ENCODE measurements at places on chromosomes 2 and 18. TPM values are rescaled to one million over a fixed set of nuclear protein-coding genes. Genes with fewer than 3 reads are reported as not detected.
A peak's percentile ranks its signal among the peaks of the same experiment; 100 is the strongest.

DNA sequence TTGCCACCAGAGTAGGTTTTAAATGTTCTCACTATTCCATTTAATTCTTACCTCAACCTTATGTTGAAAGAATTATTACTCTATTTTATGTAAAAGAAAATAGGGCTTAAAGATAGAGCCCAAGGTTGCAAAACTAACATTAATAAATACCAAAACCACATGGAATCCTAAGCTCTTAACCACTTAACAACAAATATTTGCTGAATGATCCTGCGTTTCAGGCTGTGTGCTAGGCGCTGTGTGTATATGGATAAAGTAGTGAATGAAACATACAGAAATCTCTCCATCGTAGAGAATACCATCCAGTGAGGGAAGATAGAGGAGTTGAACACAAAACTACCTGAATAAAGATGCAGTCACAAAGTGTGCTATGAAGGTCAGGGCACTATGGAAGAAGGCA lies 485.1 kb downstream of the THSD7B start:
- DNase-seq, result no peak
- no peaks in the 10 kb centered on the region for H3K36me3 ChIP-seq
- H3K4me3 ChIP-seq, result no peak overlapping the region
- H3K27ac ChIP-seq, result no peak overlapping the region
- no peaks in the 10 kb centered on the region for H3K4me1 ChIP-seq

DNA sequence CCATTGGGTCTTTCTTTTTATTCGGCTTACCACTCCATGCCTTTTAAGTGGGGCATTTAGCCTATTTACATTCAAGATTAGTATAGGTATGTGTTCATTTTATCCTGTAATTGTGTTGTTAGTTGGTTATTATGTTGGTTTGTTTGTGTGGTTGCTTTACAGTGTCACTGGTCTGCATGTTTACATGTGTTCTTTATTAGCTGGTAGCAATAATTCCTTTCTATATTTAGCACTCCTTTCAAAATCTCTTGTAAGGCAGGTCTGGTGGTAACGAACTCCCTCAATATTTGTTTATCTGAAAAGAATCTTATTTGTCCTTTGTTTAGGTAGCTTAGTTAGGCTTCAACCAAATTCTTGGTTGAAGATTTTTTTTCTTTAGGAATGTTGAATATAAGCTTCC lies 68.7 kb upstream of the XDH start:
- no peaks in the 10 kb centered on the region for H3K36me3 ChIP-seq
- H3K27ac ChIP-seq, result no peak overlapping the region
- H3K4me3 ChIP-seq, result no peak overlapping the region
- no peak for DNase-seq
- peaks cover 12% of the 10 kb centered on the region for H3K27me3 ChIP-seq

DNA sequence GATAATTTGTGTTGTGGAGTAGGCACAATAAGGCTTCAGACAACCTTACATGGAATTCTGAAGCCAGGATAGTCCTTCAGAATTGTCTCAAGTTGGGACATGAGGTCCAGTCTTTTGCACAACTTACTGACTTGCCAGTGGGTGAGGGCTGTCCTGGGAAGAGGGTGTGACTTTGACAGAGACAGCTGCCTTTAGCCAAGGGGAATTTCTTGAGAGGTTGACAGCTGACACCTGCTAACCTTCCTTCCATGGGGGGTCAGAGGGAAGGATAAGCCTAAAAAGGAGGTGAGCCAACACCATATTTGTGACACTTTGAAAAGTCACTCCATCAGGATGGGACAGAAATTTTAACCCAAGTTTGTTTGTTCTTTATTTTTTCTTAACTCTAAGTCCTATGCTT lies 907.8 kb upstream of the CRIM1 start:
- no peak for DNase-seq
- H3K27me3 ChIP-seq, result no peaks in the 10 kb centered on the region
- no peak overlapping the region for H3K27ac ChIP-seq
- H3K4me1 ChIP-seq, result no peaks in the 10 kb centered on the region
- no peaks in the 10 kb centered on the region for H3K36me3 ChIP-seq
- no peak overlapping the region for H3K4me3 ChIP-seq

DNA sequence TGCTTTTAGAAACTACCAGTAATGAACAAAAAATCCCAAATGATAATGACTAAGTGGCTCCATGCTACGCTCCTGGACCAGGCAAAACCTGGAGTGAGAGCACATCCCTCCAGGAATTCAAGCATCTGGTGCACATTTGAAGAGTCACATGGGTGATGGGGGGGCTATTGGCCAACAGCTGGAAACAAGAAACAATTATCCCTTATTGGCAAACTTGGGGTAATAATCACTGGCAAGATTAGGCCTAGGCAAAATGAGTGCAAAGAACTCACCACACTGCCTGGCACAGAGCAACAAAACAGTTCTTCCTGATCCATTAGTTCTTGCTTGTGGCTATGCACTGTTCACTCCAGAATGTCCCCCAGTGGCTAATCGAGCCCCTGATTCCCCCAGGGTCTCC lies 66.1 kb downstream of the GYPC start:
- H3K27ac ChIP-seq, result no peak overlapping the region
- H3K36me3 ChIP-seq, result peaks cover 4% of the 10 kb centered on the region
- no peaks in the 10 kb centered on the region for H3K4me1 ChIP-seq
- no peak overlapping the region for H3K4me3 ChIP-seq

- no peak overlapping the region for H3K4me3 ChIP-seq
- DNase-seq, result no peak
- H3K4me1 ChIP-seq, result no peaks in the 10 kb centered on the region
- H3K27me3 ChIP-seq, result peaks cover 5% of the 10 kb centered on the region
- H3K36me3 ChIP-seq, result no peaks in the 10 kb centered on the region
These were observed 23.5 kb upstream of the TMEM178A start for GRCh38 chr2:39642051-39642718.

DNA sequence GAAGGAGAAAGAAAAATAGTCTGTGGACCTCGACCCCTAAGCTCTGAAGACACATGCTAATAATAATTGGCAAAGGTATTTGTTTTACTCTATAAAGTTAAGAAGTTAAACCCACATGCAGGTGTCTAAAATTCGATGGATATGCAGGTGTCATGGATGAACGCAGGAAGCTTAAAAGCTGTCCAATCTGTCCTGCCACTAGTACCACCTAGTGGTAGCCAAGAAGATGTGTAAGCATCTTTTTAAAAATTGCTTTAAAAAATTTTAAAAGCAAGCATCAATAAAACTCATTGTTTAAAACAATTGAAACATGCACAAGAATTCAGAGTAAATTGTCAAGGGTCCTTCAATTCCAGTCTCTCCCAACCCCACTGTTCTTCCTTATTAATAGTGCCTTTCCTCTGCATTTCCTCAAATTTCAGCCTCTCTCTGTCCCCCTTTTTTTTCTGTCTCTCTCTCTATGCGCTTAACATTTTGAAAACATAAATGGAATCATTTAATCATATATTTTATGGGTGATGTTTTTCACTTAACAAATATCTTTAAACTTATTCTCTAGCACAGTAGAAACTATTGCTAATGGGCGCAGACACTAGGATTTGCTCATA lies 30.6 kb upstream of the PPP3R1 start:
- no peak overlapping the region for H3K27ac ChIP-seq
- DNase-seq, result peak; percentile 30
- H3K4me1 ChIP-seq, result no peaks in the 10 kb centered on the region
- no peaks in the 10 kb centered on the region for H3K36me3 ChIP-seq

GRCh38 chr2:193695367-193695766 lies 1500.6 kb upstream of the TMEFF2 start:
- no peak overlapping the region for H3K27ac ChIP-seq
- H3K4me3 ChIP-seq, result no peak overlapping the region
- no peaks in the 10 kb centered on the region for H3K4me1 ChIP-seq

- H3K27me3 ChIP-seq, result peaks cover 9% of the 10 kb centered on the region
- DNase-seq, result no peak
- H3K4me1 ChIP-seq, result no peaks in the 10 kb centered on the region
These were observed 78.2 kb downstream of the ZEB2 start for GRCh38 chr2:144441711-144442141.

DNA sequence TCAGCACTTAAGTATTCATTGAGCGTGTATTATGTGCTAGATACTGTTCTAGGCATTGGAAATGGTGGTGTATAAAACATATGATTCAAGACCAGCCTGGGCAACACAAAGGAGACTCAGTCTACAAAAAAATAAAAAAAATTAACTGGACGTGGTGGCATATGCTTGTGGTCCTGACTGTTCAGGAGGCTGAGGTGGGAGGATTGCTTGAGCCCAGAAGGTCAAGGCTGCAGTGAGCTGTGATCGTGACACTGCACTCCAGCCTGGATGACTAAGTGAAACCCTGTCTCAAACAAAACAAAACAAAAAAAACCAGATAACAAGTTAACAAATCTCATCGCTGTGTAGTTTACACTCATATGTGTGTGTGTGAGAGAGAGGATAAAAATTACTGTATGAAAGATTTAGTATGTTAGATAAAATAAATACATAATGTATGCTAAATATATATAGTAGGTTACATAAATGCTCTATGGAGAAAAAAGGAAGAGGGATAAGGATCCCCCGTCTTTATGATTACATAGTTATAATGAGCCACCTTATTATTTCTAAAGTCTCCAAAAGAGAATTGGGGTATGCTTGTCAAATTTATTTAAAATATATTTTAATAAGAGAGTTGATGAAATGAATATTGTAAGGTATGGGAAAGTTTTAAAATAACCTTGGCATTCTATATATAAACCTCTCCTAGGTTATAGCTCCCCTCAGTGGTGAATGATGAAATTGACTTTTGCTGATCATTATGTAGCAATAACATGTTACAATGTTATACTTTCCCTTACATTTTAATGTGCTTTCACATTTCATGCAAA lies 69.2 kb downstream of the EHBP1 start:
- no peaks in the 10 kb centered on the region for H3K36me3 ChIP-seq
- H3K27ac ChIP-seq, result no peak overlapping the region
- peak; percentile 41 for DNase-seq
- no peak overlapping the region for H3K4me3 ChIP-seq

GRCh38 chr2:239052798-239053665 lies 205.1 kb downstream of the TWIST2 start:
- peaks cover 23% of the 10 kb centered on the region for H3K36me3 ChIP-seq
- no peak for DNase-seq
- no peaks in the 10 kb centered on the region for H3K4me1 ChIP-seq

DNA sequence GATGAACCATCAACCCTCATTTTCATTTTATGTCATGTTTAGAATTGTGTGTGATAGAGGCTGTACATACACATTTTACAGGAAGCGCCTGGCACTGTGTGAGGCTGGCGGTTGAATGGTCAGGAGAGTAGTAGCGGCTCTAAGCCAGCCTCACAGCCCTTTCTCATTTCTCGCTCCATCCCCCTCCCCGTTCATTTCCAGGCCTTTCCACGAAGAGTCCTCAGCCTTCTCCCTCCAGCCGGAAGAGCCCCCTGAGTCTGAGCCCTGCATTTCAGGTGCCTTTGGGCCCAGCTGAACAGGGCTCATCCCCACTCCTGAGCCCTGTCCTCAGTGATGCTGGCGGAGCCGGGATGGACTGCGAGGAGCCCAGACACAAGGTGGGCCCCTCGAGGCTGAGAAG lies 51.8 kb downstream of the STK25 start:
- H3K4me1 ChIP-seq, result no peaks in the 10 kb centered on the region
- H3K27me3 ChIP-seq, result peaks cover 21% of the 10 kb centered on the region
- H3K36me3 ChIP-seq, result no peaks in the 10 kb centered on the region

DNA sequence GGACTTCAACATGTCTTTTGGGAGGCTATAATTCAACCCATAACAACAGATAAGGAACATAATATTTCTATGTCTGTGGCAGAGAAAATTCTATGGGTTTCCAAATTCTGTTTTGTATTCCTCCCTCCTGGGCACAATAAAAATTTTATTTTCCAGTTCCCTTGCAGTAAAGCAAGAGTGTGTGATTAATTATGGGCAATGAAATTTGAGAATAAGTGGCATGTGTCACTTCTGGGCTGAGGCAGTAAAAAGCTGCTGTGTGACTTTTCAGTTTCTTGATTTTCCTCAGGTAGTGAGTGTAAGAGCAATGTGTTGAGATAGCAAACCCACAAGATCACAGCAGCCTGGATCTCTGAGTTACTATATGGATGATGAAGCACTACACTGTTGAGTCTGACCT lies 216.4 kb downstream of the MEIS1 start:
- no peaks in the 10 kb centered on the region for H3K27me3 ChIP-seq
- no peaks in the 10 kb centered on the region for H3K4me1 ChIP-seq
- H3K27ac ChIP-seq, result no peak overlapping the region

DNA sequence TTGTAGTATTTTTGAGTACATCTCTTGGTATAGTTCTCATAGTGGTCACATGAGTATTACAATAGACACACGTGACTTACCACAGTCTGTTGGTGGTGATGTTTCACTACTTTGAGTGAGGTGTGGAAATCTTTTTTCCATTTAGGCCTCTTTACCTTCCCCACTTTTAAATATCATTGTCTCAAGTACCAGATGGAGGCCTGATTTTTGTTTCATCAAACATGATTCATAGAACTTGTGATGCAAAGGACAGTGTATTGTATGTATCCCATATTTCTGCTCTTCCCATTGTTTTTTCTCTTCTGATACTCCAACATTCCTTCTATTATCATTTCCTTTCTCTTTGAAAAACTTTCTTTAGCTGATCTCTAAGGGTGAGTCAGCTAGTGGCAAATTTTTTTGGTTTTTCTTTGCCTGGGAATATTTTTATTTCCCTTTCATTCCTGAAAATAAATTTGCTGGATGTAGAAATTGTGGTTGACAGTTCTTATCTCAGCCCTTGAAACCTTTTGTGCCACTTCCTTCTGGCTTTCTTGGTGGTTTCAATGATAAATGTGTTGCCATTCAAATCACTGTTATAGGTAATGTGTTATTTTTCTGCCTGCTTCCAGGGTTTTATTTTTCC lies 32.8 kb downstream of the RFX8 start:
- no peak overlapping the region for H3K27ac ChIP-seq
- no peak for DNase-seq
- no peaks in the 10 kb centered on the region for H3K27me3 ChIP-seq
- no peak overlapping the region for H3K4me3 ChIP-seq

- H3K4me3 ChIP-seq, result no peak overlapping the region
- no peak overlapping the region for H3K27ac ChIP-seq
- H3K4me1 ChIP-seq, result peaks cover 13% of the 10 kb centered on the region
- no peak for DNase-seq
These were observed 38.3 kb downstream of the MRPL44 start for GRCh38 chr2:223995569-223995968.

- no peaks in the 10 kb centered on the region for H3K36me3 ChIP-seq
- H3K4me1 ChIP-seq, result peaks cover 4% of the 10 kb centered on the region
- no peak overlapping the region for H3K4me3 ChIP-seq
These were observed 1.8 kb upstream of the SULT6B1 start for GRCh38 chr2:37190290-37190689.

Gene TUBA4B
- total RNA-seq, result not detected

Gene SOX11
- not detected for total RNA-seq

Gene ALK
- total RNA-seq, result not detected

Gene SERPINB12
- not detected for total RNA-seq

Gene LYG2
- total RNA-seq, result not detected

Gene GRP
- not detected for total RNA-seq

Gene TEKT4
- not detected for total RNA-seq

Gene ATG4B
- total RNA-seq, result 75.0 TPM

Gene TCF23
- total RNA-seq, result not detected
